AG09309 (cell line): ENCODE measurements at places on chromosomes 7 and 10.

DNA sequence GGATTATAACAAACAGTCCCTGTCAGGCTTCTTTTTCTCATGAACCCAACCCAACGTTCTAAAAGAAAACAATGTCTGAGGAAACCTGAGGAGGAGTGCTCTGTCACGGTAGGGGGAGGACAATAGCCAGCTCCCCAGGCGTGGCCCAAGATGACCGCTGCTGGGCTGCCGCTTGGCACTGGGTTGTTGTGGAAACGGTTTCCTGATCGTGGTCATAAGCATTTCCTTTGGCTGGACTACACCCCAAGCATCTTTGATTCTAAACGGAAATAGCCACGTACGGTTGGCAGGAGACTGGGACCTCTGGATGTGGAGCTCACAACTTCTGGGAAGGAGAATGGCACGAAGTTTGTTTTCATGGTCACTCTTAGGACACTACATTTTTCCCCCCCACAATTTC, 30.4 kb upstream of the DMBT1 start:
- DNase-seq: no peak

DNA sequence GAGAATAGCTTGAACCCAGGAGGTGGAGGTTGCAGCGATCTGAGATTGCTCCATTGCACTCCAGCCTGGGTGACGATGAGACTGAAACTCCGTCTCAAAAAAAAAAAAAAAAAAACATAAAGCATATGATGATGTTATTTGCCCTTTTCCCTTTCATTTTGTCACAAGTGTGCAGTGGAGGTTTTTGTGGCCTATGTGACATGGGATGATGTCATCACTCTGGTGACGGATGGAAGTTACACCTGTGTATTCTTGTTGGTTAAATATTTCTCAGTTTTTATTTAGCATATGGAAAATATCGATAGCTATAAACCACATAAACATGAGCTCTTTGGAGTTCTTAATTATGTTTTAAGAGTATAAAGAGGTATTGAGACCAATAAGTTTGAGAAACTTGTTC, 71.8 kb upstream of the EMX2 start:
- DNase-seq: no peak

GRCh38 chr7:88111140-88111743, 108.6 kb downstream of the SRI start:
- peak; percentile 11 for DNase-seq

DNA sequence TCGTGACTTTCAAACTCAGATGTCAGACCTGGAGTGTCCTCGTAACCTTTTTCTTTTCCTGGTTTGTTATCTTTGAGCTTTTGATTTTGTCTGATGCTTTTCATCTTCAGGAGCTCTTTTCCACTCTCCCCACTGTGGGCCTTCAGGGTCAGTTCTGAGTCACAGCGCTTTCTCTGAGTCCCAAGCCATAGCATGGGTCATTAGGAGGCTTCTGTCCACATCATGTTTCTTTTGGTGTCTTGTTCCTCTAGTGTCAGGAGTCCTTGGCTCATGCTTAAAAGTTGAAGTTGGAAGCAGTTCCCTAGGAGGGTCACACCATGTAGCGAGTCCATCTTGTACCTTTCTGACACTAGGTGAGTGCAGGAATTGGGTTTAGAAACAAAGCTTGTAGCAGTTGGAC, 40.3 kb downstream of the DAGLB start:
- DNase-seq: no peak

DNA sequence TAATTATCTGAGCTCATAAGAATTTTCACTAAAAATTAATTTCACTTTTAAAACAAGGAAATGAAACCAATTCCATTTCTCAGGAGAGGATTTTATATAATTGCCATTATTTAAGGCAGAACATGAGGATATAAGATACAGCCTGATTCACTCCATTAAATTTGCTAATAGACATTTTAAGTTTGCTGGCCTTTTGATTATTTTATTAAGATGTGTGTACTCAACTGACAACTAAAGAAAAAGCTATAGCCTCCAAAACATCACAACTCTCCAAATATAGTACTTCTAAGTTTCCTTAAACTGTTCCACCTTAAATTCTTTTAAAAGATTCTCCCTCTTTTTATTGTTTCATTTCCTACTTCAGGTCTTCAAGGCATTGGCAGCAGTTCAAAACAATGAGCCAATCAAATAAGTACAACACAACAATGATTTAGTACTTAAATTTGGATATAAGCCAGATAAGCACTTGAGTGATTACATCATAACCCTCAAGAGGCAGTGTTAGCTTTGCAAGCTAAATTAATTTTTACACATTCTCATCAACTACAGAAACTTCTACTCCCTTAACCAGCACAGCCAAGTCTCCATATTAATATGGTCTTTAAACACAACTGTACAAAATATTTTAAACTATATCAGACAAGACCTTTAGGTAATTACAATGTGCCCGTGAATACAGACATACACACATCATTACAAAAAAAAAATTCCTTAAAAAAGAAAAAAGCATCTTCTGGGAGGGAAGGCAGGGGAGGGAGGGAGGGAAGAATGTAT, 121.8 kb downstream of the KMT2C start:
- peak; percentile 49 for DNase-seq

DNA sequence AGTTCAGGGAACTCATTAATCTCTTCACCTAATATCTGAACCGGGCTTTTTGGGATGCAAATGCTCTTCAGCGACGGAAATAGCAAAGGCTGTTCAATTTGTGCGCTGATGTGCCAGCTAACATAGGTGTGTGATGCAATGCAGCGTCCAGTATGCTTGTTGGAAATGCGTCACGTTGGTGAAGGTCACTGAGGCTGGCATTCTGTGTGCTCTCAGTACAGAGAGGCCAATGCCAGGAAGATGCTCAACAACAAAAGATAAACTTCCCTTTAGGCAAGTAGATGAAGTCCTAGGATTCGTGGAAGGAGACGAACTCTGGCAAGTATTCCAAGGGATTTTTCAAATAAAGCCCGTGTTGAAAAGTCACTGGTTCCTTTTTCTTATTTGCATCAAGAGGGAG, 649.5 kb upstream of the MKI67 start:
- no peak for DNase-seq

DNA sequence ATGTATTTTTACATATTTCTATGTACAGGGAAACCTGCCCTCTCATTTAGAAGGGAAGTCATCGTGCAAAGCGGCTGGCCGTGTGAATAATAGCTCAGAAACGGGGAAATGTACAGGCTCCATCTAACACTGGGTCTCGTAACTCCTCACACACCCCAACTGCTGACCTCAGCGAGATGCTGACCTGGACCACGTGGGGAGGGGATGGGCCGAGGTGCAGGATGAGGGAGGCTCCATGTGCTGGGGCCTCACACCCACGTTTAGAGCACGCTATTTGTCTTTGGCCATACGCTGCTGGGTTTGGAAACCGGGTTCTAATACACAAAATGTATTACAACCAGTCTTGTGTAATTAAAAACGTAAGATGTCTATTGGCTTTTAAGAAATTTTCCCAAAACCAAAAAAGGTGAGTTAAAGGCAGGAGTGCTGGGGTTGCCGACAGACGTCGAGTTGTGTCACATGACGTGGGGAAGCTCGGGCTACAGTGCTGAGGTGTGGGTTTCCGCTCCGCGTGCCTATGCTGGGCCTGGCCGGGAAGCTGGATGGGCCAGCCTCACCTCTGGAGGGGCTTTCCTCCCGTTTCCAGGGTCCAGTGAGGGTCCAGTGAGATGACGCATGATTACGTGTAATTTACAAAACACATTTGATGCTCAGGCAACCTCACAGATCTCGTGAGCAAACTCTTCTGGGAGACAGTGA, 215.6 kb downstream of the DNAJB6 start:
- DNase-seq: no peak

DNA sequence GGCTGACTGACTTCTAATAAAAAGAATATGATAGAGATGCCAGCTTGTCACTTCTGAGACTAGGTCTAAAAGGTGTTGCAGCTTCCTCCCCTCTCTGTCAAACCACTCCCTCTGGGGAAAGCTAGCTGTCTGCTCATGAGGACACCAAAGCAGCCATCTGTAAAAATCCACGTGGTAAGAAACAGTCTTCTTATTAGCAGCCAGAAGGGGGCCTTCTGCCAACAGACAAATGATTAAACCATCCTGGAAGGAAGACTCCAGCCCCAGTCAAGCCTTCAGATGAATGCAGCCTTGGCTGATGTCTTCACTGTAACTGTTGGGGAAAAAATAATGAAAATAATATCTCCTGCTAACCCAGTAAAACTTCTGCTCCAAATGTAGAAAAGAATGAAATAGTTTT, 41.9 kb upstream of the DAGLB start:
- DNase-seq: no peak

GRCh38 chr7:124366118-124366517, 333.3 kb upstream of the TMEM229A start:
- DNase-seq: no peak

- no peak for DNase-seq
These were observed 290 bp downstream of the MALRD1 start for GRCh38 chr10:19048891-19049290.

GRCh38 chr10:131930150-131930549, 29.3 kb downstream of the PPP2R2D start:
- DNase-seq: no peak

DNA sequence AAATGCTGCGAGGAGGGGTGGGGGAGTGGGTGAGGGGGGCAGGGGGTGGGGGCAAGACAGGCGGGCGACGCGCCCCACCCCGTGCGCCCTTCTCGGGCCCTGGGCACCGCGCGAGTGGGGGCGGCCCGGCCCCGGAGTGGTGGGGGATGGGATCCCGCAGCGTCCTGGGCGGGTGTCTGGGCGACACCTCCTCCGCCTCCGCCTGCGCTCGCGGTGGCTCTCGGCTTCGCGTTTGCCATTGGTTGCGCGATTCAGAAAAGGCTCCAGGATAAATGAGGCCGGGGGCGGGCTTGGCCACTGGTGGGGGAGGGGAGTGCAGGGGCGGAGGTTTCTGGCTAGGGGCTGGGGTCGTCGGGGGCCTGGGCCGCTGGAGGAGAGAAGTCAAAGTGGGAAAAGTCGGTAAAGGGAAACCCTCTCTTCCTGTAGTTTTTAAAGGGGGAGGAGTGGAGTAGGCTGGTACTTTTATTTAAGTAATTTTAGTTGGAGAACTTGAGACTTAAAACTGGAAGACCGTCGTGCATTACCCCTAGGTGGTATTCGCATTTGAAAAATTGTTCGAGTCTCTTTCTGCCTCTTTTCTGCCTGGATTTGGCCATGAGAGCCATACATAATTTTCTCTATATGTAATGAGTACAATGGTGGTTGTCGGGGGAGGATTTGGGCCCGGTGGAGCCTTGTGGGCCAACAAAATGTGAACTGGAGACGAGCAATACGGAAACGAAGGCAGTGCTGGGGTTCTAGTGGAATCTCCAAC, 992 bp upstream of the IGF2BP3 start:
- no peak for DNase-seq

- DNase-seq: no peak
These were observed 707.5 kb upstream of the LRRTM3 start for GRCh38 chr10:66218289-66218688.

GRCh38 chr10:102646610-102647442, 2.5 kb downstream of the TRIM8 start:
- no peak for DNase-seq

DNA sequence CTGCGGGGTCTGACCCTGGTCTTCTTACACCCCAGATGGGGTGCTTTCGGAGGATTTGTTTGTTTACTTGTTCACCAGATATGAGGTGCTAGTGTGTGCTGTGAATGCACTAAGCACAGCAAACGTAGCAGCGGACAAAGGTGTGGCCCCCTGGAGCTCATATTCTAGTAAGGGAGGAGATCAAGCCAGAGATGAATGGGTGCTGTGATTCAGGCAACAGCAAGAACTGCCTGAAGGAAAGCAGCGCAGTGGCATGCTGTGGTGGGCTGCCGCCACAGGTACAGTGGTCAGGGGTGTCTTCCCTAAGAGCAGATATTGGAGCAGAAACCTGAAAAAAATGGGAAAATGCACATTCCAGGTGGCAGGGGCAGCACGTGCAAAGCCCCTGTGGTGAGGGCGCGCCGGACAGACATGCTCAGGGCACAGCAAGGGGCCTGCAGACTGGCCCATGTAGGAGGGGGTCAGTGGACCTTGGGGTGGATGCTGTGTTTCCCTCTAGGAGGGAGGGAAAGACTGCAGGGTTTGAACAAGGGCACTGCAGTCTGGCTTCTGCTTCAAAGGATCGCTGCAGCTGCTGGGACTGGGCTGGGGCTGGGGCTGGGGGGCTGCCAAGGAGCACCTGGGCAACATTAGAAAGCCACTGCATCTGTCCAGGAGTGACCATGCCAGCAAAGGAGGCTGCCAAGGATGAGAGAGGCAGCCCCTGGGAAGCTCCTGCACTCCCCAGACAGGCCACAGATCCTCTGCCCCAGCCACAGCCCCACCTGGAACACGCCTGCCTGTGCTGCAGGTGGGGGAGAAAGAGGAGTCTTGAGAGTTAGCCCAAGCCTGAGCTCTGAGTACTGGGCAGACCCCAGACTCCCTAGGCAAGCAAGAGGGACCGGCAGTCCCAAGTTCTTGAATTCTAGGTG, 927 bp upstream of the DEPP1 start:
- no peak for DNase-seq

- no peak for DNase-seq
These were observed 181.9 kb downstream of the DGKI start for GRCh38 chr7:137664846-137665245.

GRCh38 chr7:55134786-55135185, 116.0 kb downstream of the EGFR start:
- DNase-seq: no peak

- peak; percentile 52 for DNase-seq
These were observed 6.5 kb upstream of the CPED1 start for GRCh38 chr7:120981888-120982615.

DNA sequence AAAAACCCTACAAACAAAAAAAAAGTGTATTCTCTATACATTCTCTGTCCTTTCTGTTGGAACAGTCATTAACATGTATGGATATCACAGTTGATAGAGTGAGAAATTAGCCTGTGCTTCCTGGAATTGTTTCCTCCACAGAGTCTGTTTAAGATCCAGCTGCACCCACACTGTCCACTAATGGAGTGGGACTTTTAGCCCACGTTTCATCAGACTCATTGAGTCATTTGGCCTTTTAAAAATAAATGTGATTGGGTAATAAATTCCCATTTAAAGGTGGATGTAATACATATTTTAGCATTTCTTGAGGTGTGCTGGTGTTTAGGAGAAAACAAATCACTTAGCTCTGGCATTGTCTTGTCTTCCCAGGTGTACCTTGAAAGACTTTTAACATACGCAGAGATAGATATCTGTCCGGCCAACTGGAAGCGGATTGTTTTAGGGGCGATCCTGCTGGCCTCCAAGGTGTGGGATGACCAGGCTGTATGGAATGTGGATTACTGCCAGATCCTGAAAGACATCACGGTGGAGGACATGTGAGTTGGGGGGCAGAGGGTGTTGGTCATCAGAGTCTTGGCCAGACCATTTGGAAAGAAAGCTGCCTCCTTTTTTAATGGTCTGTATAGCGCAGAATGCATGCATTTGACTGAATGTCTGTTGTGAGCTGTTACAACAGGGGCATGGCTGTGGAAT, 52.3 kb upstream of the GJD4 start:
- no peak for DNase-seq

DNA sequence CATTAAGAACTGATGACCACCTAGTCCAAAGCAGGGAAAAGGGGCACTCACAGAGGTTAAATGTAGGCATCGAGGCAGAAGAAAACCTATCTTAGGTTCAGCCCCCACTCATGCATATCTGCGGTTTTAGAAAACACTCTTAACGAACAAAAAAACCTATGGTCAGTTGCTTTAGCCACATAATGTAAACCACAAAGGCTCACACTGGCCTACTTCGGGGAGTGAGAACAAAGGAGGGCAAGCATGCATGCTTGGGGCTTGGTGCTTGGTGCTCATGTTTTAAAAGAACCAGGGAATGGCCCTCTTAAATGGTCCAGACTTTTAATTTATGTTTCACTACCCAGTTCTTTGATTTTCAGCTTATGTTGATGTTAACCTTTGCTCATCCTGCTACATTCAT, 14.2 kb downstream of the INSYN2A start:
- DNase-seq: no peak
